Spinal cord (tissue), 10 donors: ENCODE measurements at places on chromosomes 1 and 21. TPM values are rescaled to one million over a fixed set of nuclear protein-coding genes. Genes with fewer than 3 reads are reported as not detected.

GRCh38 chr1:184595596-184595995, 159.1 kb downstream of the EDEM3 start:
- no peak for DNase-seq

Gene FCRL5
- polyA plus RNA-seq: not detected

DNA sequence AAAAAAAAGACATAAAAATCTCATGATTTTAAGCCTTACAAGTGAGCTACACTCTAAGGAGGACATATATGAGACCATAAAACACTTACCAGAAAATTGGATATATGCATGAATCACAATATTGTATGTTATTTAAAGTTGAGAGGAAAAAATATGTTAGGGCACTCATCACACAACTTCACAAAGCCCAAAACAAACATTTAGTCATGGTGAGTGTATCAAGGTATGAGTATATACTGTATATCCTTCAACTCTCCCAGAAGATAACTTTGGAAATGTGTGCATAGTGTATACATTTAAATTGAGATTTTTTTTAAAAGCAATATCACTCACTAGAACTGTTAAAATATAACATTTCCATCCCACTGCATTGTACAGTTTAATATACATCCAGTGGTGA, 259.3 kb downstream of the SRGAP2C start:
- no peak for DNase-seq

DNA sequence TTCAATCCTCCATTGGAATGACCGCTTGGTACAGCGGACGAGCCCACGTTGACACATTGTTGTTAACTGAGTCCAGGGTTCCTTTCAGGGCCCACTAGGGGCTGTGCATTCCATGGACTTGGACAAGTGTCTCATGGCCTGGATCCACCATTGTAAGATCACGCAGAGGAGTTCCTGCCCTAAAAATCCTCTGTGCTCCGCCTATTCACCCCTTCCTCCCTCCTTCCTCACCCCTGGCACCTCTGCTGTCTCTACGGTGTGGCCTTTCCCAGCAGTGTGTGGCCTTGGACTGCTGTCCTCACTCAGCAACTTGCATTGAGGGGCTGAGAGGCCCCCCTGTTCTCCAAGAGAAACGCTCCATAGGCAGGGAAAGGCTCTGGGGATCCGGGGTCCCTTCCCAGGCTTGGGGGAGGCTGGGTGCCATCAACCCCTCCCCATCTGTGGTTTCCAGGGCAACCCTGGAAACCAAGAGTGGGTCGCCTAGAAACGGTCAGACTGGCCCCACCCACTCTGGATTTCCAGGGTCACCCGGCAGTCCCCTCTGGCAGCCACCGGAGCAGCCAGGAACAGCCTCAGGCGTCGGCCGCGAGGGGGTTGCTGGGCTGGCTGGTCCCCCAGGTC, 50.9 kb downstream of the MEGF6 start:
- no peak for DNase-seq

DNA sequence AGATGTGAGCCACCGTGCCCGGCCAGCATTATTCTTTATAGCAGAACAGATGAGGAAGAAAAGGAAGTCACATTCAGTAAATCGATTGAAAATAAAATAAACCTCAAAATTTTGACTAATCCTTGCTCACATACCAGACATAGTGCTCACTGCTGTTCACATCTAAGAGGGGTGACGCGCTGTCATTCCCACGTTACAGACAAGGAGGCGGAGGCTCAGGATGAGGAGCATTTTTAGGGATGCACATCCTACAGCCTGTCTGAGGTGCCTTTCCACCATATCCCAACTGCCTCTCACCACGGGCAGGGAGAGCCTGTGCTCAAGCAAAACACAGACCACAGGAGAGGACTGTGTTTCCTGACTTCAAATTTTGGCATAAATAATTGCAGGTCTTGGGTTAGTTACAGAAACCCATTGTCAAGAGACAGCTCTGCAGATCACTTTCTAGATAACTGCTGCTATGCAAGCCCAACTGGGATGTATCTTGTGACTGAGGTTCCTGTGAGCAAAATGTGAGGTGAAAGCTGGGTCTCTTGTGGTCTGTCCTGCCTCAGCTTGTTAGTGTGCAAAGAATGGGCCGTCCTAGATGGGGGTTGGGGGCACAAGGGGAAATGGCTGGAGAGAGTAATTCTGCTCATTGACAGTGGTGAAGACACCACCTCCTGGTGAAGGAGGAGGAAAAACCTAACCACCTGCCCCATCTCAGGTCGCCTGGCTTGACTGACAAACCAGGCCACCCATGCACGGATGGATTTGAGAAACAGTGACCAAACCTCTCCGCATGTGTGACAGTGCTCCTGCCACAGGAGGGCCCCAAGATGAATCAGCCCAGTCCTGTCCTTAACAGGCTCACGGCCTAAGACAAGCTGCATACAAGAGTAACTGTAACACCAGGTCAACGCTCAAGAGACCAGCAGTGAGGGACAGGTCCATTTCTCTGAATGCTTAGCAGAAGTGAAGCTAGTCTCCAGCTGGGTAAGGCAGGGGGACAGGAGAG, 8.2 kb downstream of the TNN start:
- DNase-seq: no peak

Gene RNU1-1
- polyA plus RNA-seq: 1.2 TPM

DNA sequence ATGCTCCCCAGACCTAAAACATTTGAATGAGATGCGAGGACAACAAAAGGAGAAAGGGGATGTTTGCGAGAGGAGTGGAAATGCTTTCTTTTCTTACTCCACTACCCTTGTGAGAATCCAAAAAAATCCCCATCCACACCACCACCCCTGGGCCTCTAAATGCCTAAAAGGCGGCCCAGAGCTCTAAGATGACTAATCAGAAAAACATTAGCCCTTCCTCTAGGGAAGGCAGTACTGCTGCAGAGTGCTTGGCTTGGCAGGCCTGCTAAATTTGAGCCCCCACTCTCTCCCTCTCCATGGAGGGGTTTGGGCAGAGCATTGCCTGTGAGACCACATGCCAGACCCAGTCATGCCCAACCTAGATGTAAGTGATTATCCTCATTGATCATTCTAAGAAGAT, 347.9 kb downstream of the USH2A start:
- no peak for DNase-seq

Gene RGS7
- 44.1 TPM for polyA plus RNA-seq

Gene CD160
- polyA plus RNA-seq: 2.5 TPM

GRCh38 chr1:228161866-228162265, 3.7 kb upstream of the IBA57 start:
- DNase-seq: no peak

GRCh38 chr21:38170704-38171682, 85.8 kb upstream of the KCNJ15 start:
- no peak for DNase-seq

DNA sequence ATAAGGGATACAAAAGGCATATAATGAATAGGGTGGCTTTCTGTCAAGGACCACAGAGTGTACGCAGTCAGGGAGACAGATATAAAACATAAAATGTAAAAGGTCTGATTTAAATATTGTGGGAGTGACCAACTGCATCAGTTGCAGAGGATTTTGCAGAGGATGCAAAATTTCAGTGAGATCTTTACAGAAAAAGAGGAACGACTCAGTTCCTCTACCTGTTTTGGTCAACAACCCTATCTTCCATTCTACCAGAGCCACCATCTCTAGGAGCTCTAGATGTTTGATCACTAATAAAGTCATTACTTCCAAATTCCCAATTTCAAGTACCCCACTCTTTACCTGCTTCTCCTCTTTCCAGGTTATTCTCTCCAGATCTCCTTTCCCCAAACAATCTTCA, 16.5 kb downstream of the SOD1 start:
- DNase-seq: no peak

DNA sequence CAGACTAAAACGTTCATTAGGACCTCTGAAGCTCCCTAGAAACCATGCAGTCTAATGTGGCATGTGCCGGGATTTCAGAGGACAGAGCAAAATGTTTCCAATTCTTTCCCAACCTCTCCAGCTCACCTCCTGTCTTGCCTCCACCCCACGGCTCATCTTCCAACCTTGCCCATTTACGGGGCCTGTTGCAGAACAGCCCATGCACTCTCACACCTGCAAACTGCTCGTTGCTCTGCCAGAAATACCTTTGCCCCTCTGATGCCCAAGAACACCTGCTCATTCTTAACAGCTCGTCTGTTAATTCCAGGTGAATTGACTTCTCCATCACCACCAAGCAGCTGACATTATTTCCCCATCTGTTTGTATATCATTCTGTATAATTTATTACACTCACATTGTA, 53.9 kb upstream of the LBR start:
- no peak for DNase-seq

Gene C2CD2
- 22.6 TPM for polyA plus RNA-seq

Gene ALPL
- polyA plus RNA-seq: 33.0 TPM

- DNase-seq: no peak
These were observed 69.1 kb downstream of the RUSC1 start for GRCh38 chr1:155389826-155390225.

DNA sequence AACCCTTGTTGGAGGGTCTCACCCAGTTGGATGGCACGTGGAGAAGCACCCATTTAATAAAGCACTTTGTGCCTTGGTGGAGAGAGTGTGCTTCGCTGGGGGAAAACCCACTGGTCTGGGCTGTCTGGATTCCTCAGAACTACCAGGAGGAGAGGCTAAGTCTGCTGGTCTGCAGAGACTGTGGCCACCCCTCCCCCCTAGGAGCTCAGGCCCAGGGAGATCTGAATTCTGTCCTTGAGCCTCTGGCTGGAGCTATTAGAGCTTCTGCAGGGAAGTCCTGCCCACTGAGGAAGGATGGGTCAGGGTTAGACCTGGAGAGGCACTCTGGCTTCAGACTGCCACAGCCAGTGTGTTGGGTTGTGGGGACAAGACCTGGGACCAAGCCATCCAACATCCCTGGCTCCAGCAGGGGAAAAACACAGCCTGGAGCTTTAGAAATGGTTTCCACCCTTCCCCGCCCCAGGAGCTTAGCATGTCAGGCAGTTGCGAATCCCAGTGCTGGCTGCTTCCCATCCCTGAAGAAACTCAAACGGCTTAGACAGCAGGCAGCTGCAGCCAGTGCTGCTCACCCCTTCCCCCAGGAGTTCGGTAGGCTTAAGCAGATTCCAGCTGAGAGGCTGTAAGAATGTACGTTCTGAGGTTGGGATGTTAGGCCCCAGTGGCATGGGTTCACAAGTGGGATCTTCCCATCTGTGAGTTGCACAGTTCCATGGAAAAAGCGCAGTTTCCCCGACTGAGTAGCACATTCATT, 288.3 kb downstream of the TGFB2 start:
- no peak for DNase-seq

GRCh38 chr1:6260433-6260934, 414 bp downstream of the GPR153 start:
- no peak for DNase-seq

Gene F5
- 6.1 TPM for polyA plus RNA-seq

DNA sequence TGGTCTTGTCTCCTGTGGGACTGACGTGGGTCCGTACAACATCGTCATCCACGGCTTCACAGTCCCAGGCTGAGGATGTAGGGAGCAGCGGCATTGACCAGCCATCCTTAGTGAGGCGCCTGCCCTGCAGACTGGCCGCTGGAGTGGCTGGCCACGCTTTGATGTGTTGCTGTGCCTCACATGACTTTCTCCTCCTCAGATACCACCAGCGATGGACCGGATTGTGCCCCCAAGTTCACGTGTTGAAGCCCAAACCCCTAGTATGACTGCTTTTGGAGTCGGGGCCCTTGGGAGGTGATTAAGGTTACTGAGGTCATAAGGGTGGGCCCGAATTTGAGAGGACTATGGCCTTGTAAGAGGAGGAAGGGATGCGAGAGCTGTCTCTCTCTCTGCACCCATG, 122.5 kb downstream of the PCBP3 start:
- no peak for DNase-seq

GRCh38 chr1:200724064-200724463, 14.6 kb upstream of the CAMSAP2 start:
- no peak for DNase-seq

DNA sequence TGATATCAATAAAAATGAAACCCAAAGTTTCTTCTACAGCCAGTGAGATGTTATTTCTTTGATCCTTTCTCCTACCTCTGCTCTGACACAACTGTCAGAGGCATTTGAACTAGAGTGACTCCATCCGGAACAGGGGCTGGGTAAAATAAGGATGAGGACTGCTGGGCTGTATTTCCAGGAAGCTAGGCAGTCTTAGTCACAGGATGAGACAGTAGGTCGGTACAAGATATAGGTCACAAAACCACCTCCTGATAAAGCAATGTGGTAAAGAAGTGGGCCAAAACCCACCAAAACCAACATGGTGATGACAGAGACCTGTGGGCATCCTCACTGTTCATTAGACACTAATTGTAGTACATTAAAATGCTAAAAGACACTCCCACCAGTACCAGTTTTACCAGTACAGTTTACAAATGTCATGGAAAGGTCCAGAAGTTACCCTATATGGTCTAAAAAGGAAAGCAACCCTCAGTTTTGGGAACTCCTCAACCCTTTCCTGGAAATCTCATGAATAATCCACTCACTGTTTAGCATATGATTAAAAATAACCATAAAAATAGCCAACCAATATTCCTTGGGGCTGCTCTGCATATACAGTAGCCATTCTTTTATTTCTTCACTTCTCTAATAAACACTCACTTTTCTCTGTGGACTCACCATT, 96.7 kb downstream of the GABPA start:
- no peak for DNase-seq
